ENCODE measurements at places on chromosomes 5 and 9.

DNA sequence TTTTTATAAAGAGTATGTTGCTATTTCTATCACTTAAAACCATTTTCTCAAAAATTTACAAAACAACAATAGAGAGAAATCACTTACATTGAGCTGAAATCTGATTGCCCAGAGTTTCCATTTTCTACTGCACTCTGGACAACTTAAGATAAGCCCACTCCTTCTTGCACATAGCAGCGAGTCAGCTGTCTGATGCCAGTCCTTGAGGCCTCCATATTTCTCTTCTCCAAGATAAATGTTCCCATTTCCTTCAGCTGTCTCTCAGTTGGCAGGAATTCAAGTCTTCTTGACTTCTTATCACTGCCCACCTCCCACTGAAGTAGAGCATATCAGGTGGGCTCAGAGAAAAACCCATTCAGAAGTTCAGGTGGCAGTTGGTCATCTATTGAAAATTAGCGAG, 78.5 kb upstream of the PIP5K1B start:
- no peak for DNase-seq

DNA sequence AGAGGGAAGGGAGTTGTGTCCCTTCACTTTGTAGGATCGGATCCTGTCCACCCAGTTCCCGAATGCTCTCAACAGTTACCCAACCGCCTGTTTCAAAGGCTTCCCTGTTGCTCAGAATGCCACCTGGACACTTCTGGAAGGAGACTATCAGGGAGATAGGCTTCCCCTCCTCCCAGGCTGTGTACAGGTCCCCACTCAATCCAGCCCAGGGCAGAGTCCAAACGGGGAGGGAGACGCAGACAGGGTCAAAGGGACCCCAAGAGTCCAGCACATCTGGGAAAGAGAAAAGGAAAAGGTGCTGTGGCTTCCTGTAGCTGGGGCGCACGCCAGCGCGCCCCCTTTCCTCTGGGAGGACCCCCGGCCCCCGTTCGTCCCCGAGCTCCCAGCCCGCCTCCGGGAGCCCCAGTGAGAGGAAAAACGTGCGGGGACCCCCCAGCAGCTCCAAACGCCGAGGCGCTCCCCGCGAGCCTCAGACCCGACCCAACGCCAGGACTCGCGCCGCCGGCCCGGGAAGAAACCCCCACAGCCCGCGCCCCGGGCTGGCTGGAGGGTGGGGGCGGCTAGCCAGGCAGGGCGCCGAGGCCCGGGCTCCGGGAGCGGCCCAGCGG, 640 bp downstream of the SURF4 start:
- peak; percentile 72 for DNase-seq

DNA sequence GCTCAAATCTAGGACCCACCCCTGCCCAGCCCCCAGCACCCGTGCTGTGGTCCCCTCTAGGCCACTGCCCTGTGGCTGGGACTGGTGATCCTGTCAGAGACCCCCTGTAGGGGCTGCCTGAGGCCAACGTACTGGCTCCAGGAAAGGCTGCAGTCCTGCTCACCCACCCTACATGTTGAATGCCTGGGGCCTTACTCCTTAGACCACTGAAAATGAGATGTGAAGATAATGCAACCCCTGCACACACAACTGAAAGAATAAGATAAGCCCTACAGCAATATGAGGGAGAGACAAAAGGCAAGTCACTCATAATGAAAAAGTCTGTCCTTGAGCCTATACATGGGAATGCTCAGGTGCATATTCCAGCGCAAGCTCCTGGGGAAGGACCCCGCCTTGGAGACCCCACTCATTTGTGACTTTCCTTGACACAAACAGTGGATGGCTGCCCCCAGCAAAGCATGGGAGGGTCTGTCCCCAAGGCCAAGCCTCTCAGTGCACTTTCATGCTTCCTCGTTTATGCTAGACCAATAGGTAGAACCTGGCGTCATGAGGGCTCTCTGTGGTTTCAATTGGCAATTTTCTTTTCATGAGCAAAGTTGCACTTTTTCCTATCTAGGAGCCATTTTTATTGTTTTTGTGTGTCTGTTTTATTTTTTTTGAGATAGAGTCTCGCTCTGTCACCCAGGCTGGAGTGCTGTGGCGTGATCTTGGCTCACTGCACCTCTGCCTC, 12.5 kb upstream of the WNK2 start:
- DNase-seq, result no peak

GRCh38 chr5:72108202-72109061, 1.2 kb downstream of the MAP1B start:
- DNase-seq, result peak; percentile 86

- no peak for DNase-seq
These were observed 135.4 kb upstream of the RASEF start for GRCh38 chr9:83198371-83198770.

DNA sequence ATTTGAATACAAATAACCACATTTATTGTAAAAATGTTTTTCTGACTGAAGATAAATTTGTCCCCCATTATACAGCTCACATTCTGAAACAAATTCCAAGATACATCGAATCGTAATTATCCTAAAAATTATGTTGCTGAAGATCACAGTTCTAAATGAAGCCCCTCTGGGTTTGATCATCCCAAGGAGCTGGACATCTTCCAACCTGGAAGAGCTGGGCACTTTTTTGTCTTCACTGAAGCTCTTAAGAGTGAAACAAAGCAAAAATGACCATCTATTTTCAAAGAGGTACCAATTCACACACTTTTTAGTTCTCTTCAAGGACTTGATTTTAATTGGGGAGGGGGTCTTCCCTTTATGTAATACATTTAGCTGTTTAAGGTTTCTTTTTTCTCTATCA, 5.5 kb downstream of the CTNND2 start:
- DNase-seq, result no peak

- DNase-seq, result peak; percentile 11
These were observed 6.8 kb downstream of the KDM4C start for GRCh38 chr9:6764523-6764922.

- DNase-seq, result peak; percentile 28
These were observed 29.8 kb upstream of the ALDOB start for GRCh38 chr9:101465326-101465915.

- DNase-seq, result peak; percentile 86
These were observed 104.9 kb downstream of the CFAP90 start for GRCh38 chr5:7745882-7746610.

GRCh38 chr5:158464383-158464782, 605.4 kb upstream of the CLINT1 start:
- no peak for DNase-seq

GRCh38 chr9:8879284-8879683, 1079.7 kb upstream of the DMAC1 start:
- no peak for DNase-seq

DNA sequence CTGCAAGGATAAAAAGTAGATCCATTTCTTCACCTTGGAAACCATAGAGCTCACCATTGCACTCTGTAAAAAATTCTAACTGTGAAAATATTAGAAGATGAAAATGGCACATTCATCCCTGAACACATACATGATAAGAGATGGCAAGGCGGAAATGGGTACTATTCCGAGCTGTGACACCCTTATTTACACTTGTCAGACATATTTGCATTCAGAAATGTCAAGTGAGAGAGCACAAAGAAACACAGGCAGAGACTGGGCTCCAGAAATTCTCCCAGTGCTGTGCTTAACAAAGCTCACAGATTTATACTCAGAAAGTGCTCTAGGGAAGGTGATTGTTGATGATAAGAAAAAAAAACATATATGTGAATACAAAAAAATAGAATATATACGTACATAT, 170.3 kb upstream of the PUM3 start:
- peak; percentile 72 for DNase-seq

- DNase-seq, result no peak
These were observed 200.3 kb downstream of the SNX18 start for GRCh38 chr5:54717870-54718269.

- DNase-seq, result no peak
These were observed 3.3 kb upstream of the SLC6A3 start for GRCh38 chr5:1448511-1449011.

DNA sequence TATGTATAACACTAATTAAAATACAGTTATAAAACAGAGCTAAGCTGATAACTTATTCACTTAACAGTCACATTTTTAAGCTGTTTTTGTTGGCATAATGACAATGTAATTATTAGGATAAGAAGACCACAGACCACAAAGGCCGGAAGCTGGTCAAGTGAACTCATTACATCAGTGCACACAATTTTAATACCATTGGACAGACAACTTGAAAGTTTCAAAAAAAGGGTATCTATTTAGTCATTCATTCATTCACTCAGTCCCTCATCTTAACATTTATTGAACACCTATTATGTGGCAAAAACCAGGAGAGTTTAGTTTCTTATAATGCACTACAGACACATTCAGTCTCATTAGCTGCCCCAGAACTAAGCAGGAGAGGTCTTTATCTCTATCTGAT, 11.6 kb downstream of the ERP44 start:
- DNase-seq, result no peak
